ENCODE measurements at places on chromosomes 2 and 18.

DNA sequence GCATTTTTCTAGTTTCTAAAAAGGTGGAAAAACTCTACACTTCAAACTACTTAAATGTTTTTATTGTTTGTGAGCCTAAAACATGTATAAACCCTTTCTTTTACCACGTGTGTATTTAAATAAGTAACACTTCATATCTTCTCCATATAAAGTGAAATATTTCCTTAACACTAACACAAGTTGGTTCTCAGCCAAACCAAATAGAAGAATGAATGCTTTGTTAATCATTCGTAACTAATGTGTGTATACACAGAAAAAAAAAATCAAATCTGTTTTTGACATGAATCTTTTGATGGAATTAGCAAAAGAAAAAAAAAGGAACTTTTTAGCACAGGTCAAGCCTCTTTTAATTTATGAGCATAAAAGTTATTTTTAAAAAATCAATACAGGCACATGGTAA lies 89.3 kb downstream of the EHBP1 start:
- DNase-seq = peak; percentile 16

DNA sequence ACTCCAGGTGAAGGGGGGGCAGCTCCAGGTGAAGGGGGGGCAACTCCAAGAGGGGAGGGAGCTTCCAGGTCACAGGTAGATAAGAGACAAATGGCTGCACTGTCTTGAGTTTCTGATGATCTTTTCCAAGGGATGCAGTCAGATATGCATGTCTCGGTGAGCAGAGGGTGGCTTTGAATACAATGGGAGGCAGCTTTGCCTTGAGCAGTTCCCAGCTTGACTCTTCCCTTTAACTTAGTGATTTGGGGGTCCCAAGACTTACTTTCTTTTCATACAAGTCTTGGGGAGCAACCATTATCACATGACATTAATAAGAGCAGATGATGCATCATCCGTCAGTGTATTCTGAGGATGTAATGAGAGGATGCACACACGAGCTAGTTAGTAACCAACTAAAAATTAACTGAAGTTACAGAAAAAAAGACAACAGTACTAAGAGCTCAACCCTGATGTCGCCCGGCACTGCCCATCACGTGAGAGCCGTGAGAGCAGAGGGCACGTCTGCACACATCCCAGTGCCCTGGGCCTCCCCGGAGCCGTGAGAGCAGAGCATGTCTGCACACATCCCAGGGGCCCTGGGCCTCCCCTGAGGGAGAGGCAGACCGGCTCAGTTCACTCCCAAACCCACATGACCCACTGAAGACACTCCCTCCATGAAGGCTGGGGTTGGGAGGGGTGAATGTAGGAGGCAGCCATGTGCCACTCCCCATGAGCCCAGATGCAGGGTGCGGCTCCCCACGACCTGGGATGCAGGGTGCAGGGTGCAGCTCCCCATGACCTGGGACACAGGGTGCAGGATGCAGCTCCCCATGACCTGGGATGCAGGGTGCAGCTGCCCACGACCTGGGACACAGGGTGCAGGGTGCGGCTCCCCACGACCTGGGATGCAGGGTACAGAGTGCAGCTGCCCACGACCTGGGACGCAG lies 39.4 kb downstream of the PXDN start:
- no peak for DNase-seq

DNA sequence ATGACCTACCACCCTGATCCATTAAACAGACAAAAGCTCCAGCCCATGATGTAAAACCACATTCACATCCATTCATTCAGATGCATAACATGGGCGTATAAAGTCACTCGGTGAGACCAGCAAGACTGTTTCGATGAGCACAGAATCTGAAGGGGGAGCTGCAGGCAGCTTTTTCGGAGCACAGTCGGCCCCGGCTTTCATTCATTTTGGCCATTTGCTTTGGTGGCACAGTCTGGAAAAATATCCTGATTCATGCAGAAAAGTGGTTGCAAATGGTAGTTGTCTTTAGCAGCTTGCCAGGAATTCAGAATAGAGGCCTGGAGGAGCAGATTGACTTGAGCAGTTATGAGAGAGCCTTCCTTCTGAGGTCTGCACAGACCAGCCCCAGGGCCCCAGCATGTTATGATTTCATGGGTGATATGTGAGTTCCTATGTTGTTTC lies 11.2 kb downstream of the ARID5A start:
- no peak for DNase-seq

- DNase-seq = no peak
Observed at GRCh38 chr2:204971206-204971907, 426.1 kb downstream of the PARD3B start.

DNA sequence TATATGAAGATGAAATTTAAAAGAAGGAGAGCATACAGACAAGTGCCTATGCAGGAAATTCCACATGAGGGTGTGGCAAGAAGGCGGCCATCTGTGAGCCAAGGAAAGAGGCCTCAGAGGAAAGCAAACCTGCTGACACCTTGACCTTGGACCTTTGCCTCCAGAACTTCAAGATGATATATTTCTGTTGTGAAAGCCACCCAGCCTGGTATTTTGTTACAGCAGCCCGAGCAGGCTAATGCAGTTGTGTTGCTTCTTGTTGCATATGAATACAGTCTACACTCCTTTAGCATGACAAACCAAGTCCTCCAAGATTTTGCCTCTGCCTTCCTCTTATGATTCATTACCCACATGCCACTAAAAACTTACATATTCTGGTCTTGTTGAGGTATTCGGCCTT lies 374.8 kb upstream of the TRIB2 start:
- no peak for DNase-seq

DNA sequence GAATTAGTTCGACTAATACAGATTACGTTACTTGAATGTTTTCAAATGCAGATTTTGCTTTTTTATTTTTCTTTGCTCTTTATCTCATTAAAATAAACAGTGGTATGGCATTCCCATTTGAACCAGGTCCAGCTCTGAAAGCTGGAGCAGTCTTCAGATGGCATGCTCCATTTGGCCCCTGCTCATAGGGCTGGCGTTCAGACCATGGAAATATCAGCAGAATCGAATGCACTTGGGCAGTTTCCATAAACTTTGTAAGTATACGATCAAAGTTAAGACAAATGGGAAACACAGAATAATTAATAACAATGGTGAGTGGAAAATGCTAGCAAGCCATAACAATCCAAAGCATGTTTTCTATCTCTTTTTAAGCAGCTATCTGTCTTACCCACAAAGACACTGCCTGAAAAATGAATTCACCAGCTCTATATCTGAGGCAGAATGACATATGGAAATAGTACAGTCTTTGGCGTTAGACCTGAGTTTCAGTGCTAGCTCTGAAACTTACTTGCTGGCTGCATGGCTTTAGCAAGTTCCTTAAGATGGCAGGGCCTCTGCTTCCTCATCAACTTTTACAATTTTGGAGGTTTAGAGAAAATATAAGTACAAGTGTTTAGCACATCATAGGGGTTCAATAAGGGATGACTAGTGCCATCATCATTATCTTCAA lies 131.6 kb downstream of the BCL2 start:
- DNase-seq = no peak
